NK-92 treated with Interleukin-12 subunit alpha and Interleukin-12 subunit beta, amount 100 ng/mL, for 24 hours (cell line): ENCODE measurements at places on chromosomes 12 and 14.

DNA sequence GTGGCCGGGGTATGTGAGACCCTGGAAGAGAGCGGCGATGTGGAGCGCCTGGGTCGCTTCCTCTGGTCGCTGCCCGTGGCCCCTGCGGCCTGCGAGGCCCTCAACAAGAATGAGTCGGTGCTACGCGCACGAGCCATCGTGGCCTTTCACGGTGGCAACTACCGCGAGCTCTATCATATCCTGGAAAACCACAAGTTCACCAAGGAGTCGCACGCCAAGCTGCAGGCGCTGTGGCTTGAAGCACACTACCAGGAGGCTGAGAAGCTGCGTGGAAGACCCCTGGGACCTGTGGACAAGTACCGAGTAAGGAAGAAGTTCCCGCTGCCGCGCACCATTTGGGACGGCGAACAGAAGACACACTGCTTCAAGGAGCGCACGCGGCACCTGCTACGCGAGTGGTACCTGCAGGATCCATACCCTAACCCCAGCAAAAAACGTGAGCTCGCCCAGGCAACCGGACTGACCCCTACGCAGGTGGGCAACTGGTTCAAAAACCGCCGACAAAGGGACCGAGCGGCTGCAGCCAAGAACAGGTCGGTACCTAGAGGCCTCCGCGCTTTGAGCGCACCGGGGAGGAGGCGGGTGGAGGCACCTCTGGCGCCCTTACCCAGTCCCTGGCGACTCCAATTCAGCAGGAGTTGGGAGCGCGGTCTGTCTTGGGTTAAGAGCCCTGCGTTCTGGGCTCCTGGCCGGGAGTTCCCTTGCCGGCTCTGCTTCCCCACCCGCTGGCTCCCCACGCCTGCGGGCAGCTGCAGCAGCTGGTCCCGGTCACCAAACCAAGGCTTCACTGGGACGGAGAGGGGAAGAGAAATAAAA, 700 bp downstream of the SIX6 start:
- DNase-seq, result no peak

DNA sequence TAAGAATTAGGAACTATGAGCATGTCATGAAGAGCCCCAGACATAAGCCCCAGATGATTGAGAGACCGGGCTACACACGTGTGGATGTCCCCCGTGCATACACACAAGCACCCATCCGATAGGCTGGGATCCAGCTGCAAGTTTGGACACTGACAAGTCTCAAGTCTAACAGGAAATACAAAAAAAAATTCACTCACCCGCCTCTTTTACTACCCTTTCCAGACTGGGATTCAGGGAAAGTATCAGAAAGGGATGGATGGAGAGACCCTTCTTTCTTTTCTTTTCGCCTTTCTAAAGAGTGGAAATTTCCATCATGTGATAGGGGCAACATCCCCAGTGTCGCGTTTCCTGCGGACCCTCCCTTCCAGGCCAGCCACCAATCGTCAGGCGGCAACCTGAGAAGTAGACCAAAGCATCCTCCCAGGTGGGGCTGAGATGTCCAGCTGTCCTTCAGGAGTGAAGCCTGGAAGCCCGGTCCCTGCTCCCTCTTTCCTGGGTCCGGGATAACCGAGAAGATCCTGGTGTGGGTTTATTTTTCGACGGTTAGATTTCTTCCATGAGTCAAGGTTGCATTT, 6.4 kb upstream of the SLC38A4 start:
- DNase-seq, result no peak

DNA sequence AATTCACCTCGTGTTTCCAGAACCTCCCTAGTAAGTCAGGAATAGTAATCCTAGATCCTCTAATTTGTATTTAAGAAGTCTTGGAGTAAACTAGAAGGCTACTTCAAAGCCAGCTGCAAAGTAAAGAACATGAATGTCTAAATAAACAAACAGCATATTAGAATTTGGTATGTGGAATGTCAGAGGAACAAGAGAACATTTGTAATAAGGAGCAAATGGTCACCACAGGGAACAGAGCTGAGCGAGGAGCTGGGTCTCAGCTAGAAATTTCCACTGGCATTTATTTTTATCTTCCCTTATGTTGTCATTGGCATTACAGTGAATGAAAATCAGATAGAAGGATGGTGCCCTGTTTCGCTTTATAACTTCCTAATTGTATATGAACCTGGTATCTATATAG, 50.2 kb downstream of the FRMD6 start:
- DNase-seq, result no peak

GRCh38 chr12:122839907-122840554, 4.8 kb downstream of the HIP1R start:
- no peak for DNase-seq

GRCh38 chr14:105602243-105602750, 75.9 kb downstream of the TMEM121 start:
- no peak for DNase-seq
